Liver (tissue), 10 donors: ENCODE measurements at places on chromosomes 13 and 19.

DNA sequence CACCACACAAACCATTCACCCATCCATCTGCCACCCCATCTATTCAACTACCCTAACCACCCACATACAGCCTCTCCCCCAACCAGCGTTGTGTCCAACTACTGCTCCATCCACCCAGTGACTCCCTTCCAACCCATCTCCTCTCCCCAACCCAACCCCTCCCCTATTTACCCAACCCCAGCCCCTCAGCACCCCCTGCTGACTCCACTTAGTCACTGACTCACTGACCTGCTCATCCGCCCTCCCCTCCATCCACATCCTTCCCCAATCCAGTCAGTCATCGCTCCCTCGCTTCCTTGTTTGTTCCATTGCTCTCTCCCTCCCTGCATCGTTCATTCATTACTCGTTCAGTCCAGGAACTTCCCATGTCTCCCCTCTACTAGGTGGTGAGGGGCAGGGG, 39.2 kb downstream of the KCNC3 start:
- DNase-seq: no peak

GRCh38 chr19:30679153-30679702, 307.0 kb downstream of the ZNF536 start:
- no peak for DNase-seq

GRCh38 chr19:33086955-33087354, 6.0 kb downstream of the GPATCH1 start:
- no peak for DNase-seq

GRCh38 chr13:104006625-104007075, 940.4 kb upstream of the SLC10A2 start:
- no peak for DNase-seq

- no peak for DNase-seq
Observed at GRCh38 chr13:34944751-34945150, 2.7 kb downstream of the NBEA start.
